ENCODE measurements at places on chromosomes 5 and 9.

DNA sequence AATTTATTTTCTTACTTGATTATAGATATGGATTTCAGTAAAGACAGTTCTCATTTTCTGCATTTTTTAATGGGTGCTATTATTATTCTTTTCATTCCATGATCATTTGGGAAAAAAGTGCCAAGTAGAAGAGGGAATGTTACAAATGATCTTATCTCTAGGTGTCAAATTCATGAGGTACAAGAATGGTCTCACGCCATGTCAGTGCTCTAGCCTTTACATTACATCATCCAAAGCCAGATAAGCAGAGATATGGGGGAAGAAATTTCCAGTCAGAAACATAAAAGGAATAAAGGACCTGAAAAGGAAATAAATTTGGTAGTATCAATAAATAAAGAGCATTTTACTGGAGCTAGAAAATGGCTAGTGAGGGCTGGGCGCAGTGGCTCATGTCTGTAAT is 1544.2 kb upstream of the CDH6 start:
- DNase-seq: no peak

- no peak for DNase-seq
Measured at GRCh38 chr9:68653141-68653595, 51.9 kb upstream of the PIP5K1B start.

DNA sequence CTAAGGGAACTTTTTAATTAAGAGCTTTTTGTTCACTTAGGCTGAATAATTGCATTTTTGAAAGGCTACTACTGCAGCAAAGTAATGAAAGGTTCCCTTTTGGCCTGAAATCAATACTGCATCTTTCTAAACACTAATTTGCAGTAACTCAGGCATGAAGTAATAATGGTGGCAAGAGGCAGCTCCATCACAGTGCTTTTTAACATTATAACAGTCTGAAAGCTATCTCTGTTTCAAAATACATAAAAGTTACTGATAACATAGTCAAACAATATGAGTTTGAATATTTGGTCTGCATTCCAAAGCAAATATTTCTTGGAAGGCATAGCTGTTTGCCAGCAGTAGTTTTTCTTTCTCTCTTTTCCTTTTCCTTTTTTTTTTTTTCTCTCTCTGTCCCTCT is 113.4 kb downstream of the FBN2 start:
- no peak for DNase-seq

- DNase-seq: no peak
Measured at GRCh38 chr5:99349787-99350186, 421.0 kb upstream of the CHD1 start.

- DNase-seq: no peak
Measured at GRCh38 chr5:32307769-32308194, 5.0 kb downstream of the MTMR12 start.

DNA sequence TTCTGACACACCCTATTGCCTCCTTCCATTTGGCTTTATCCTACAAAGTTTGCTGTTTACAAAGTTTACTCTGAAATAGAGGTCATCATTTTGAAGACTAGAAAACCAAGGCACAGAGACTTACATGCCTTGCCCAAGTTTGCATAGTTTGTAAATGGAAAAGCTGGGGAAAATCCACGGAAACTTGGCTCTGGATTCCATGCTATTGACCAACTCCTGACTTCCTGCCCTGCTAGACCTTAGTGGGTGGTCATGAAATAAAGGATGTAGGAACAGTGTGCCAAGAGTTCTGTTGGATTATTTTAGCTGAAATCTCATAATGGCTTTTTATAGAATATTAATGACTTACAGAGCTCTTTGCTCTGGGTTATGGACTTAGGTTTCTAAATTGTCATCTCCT is 69.5 kb downstream of the GRIA1 start:
- DNase-seq: no peak

- DNase-seq: no peak
Measured at GRCh38 chr5:174084691-174085154, 39.2 kb downstream of the NSG2 start.

All from hippocampal formation (tissue), 2 donors.